ENCODE measurements at places on chromosomes 2 and 18.

DNA sequence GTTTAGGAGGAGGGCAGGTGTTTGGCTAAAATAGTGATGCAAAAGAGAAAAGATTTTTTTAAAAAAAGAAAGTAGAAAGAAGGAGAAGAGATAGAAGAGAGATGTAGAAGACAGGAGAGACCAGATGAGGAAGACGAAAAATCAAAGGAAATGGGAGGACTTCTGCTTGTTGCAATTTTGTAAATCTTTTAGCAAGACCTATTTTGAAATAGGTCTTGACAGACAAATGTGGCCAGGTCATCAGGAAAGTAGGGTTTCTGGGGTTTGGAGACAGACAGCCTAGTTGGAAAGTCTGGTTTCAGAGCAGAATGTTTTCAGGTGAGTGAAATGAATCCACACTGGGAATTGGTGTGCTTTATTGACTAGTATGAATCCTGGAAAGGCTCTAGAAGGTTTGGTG, 104.5 kb upstream of the CAVIN2 start:
- no peak for DNase-seq

DNA sequence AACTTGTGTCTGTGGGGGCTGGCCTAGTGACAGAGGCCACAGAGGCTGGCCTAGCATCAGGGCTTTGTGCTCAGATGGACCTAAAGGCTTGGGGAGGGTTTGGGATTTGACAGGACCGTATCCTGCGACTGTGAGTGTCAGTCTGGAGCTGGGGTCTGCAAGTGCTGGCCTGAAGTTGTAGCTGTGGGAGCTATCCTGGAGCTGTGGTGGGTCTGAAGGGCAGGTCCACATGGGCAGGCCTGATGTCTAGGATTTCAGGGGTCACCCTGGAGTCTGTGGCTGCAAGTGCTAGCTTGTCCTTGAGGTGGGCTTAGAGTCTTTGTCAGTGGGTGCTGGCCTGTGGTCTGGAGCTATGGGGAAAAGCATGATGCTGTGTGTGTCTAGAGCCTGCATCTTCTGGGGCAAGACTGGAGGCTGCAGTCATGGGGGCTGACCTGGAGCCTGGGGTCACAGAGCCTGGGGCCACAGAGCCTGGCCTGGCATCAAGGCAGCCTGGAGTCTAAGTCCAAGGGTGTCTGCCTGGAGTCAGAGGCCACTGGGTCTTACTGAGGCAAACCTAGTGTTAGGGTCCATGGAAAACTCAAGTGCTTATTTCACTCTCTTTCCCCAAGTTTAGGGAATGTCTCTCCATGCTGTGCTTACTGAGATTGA, 3.6 kb downstream of the REG3A start:
- no peak for DNase-seq

- DNase-seq = no peak
Observed at GRCh38 chr18:33201509-33201926, 239.0 kb downstream of the CCDC178 start.

DNA sequence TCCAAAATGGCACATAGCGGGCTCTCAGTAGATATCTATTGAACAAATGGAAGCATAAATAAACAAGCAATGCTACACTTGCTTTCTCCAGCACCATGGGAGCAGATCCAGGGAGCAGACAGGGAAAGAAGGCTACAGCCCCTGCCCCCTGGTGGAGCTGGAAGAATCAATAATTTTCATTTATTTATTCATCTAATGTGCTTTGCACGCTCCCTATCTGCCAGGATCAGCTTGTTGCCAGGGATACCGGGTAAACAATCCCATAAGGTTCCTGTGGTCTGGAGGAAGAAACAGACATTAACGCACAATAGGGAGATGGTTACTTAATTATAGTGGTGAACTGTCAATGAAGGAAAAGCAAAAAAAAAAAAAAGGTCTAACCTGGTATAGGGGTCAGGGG, 40.1 kb upstream of the CLASP1 start:
- DNase-seq = no peak

DNA sequence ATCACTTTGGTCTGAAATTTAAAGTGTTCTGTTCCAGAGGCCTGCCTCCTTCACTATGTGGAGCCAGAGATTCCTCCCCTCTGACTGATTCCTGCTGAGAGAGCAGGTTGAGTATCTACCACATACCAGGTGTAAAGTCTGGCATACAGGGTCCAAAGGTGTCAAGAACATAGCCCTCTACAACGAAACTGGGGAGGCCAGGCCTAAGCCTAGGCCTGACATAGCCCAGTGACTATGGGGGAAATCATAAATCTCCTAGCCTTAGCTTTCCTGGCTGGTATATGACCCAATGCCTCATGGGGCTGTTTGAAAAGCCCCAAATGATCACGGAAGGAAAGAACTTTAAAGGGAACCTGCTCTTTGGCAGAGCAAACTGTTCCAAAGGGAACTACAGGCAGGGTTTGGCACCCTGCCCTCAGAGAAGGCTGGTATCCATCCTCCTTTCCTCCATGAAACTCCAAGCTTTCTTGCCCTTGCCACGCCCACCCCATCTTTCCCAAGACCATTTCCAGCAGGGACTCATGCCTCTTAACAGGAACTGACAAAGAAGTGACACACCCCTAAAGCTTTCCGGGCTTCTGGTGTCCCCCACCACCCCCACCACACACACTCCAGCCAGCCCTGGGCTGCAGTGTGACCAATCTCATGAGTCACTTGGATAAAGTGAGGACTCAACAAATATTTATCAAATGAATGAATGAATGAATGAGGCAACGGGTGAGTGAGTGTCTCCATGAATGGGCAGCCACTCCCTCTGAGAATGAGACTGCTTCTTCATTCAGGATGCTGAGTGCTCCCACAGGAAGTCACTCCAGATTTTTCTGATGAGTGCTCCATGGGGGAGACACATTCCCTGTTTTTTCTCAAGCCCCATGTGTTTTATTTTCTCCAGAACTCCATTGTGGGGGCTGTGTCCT, 114.5 kb upstream of the STPG4 start:
- no peak for DNase-seq

Measured in GM12891 (cell line).